ENCODE measurements at places on chromosomes 6 and 20.

- no peak for DNase-seq
Observed at GRCh38 chr20:35856866-35857265, 85.1 kb downstream of the PHF20 start.

DNA sequence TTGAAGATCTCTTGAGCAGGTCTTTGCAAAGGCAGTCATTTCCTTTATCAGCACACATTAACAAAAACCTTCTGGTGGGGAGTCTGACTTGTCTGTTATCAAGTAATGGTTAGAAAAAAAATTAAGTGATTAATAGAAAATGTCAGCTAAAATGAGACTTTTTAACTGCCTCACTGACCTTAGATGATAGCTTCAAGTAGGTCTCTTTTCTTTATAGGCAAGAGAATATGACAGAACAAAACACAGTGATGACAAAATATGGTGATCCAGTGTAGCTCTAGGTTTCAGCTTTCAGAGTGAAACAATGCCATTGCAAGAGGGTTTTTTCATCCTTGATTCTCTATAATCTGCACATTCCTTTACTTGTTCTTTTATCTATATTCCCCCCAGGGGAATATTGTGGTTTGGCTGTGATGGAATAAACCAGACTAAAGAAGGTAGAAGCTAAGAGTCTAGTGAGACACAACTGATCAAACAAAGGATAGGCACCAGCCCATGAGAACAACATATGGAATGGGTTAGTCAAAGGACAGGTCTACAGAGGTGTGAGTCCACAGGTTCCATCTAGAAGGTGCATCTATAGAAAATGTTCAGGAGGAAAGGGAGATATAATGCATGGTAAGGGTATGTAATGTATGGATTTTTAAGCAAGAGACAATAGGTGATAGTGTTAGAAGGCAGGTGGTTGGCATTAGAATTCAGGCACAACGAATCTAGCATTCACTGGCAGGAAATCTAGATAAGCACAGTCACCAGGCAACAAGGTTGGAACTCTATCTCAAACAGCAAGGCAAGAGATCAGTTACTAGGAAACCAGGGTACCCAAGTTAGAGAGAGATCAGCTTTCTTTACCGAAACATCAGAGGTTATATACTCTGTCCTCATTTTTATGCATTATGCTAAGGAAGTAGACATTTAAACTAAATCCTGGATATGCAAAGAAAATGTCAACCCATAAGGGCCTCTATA lies 228.9 kb upstream of the SMLR1 start:
- DNase-seq, result no peak

- no peak for DNase-seq
Observed at GRCh38 chr20:38148328-38149102, 16.6 kb downstream of the TGM2 start.

DNA sequence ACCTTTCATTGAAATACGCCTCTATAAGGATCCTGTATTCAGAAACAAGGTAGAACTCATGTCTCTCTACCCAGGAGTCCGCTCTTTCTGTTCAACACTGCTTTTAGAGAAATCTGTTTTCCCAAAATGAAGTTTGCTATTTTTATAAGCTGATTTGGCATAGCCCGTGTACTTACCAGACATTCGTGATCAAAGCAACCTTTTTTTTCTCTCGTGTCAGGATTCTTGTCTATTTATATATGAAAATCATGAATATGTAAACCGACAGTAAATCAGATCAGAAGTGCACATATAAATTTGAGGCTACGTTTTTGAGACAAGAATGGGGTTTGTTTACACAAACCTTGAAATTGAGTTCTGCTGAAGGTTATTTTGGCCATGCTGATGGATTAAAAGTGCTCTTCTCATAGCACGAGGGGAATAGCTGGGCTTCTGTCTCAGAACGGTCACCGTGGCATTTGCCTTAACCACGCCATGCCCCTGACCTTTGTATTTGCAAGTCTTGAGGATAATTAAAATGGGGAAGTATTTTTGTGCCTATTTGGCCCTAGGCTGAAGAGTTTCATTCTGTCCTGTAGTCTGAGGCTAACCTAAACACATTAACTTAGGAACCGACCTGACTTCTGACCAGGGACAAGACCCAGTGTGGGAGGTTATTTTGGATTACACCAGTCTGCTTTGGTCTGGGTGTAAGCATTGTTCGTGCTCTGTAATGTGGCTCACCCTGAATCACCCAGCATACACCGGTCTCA lies 118.6 kb downstream of the MAP3K4 start:
- DNase-seq, result no peak

DNA sequence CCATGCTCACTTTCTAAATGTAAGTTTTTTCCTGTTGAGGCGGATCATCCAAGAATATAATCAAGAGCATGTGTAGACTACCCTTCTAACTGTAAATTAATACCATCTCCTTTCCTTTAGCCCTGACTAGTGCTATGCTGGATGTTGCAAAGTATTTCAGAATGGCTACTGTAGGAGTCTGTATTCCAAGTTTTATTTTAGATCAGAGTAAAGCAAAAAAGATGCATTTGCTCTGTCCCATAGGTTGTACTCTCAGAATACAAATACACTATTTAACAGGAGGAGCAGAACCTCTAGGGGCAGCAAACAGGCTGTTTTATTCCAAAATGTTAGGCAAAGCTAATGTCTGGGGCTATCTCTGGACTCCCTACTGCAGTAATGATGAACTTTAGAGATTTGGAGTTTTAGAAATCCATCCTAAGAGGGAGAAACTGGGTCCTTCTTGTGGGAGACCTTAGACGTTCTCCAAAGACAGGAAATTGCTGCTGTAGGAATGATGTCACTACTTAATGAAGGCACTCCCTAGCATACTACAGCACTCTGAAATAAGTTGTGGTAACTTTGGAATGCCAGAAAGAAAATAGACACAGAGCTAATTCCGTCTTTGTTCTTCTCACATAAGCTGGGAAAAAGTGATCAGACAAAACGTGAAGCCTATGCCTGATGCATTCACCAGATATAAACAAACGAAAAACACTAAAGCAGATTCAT lies 392.4 kb upstream of the HS3ST5 start:
- no peak for DNase-seq

DNA sequence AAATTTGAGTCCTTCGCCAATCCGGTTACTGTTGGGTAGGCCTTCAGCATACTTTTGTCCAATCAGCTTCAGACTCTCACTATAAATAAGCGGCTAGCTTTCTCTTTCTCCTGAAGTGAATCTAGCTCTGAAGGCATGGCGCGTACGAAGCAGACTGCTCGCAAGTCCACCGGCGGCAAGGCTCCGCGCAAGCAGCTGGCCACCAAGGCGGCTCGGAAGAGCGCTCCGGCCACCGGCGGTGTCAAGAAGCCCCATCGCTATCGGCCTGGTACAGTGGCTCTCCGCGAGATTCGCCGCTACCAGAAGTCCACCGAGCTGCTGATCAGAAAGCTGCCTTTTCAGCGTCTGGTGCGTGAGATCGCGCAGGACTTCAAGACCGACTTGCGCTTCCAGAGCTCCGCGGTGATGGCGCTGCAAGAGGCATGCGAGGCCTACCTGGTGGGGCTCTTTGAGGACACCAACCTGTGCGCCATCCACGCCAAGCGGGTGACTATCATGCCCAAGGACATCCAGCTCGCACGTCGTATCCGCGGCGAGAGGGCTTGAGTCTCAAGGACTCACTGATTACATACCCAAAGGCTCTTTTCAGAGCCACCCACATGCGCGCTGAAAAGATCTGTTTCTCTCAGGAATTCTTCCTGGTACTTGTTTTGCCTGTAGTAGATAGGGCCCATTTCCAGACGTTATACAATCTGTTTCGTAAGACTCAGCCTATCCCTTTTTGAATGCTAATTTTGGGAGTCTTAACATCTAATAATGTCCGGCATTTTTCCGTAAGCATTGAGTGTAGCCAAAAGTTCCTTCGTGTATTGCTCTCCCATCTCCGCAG lies 102.0 kb downstream of the OR2B2 start:
- peak; percentile 31 for DNase-seq

DNA sequence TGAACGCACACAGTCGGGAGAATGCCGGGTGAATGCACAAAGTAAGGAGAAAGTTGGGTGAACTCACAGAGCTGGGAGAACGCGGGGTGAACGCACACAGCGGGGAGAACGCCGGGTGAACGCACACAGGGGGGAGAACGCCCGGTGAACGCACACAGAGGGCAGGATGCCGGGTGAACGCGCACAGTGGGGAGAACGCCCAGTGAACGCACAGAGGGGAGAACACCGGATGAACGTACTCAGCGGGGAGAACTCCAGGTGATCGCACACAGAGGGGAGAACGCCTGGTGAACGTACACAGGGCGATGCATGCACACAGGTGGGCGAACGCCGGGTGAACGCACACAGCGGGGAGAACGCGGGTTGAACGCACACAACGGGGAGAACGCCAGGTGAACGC lies 57.4 kb downstream of the RNASET2 start:
- no peak for DNase-seq

DNA sequence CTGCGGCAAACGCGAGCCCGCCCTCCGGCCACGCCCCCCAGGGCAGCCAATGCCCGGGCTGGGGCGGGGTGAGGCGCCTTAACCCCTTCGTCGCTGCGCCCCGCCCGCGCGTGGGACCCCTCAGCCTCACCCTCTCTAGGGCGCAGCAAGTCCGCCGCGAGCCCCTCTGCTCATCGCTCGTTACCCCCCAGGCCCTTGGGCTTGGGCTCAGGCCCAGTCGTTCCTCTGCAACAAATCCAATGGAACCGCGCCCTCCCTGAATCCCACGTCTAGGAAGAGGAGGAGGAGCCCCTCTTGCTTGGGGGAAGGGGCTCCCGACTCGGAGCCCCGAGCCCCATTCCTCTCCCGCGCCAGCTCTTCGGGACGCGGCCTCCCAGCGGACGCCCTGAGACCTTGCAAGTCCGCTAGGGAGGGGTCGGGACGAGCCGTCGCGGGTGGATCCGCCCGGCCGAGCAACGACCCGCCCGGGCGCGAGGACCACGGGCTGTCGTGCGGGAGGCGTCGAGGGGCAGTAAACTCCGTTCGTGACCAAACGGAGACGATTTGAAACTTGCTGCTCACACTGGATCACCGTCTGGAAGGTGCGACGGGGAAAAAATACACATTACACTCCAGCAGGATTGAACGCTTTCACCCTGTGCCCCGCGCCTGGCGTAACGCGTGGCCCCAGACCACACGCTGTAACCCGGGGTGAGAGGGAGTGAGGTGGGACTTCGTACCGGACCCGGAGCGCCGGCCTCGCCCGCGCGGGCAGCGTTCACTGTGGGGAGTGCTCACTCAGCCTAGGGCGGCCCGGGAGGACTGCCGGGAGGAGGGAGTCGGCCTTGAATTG lies 477 bp upstream of the LZTS3 start:
- peak; percentile 76 for DNase-seq

Data from activated gamma-delta T cell (primary cell).